ENCODE measurements at places on chromosomes 16 and 17.

DNA sequence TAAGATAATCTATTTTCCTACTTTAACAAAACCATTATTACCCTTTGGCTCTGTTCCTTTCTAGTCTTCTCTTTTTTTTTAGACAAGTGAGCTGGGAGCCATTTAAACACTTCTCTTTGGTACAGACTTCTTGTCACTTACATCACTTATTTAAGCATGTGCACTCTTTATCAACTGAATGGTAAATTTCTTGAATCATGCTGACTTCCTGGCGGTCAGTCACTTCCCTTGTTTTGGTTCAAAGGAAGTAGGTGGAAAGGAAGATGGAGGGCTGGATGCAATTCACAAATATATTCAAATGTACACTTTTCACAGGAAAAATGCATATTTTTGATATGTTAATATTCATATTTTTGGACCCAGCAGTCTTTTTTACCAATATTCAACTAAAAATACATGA lies 97.1 kb downstream of the ITFG1 start:
- DNase-seq: no peak

- DNase-seq: no peak
Observed at GRCh38 chr16:73998707-73999106, 297.9 kb upstream of the PSMD7 start.

DNA sequence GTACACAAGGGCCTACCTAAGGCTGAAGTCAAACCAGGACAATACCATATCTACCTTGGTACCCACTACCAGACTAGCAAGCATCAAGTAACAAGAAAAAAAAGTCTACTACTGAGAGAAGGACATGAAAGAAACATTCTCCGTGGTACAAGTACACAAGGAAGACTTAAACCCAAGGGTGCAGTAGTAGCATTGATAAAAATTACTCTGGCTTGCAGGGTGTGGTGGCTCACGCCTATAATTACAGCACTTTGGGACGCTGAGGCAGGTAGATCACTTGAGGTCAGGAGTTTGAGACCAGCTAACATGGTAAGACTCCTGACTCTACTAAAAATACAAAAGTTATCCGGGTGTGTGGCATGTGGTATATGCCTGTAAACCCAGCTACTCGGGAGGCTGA lies 386.5 kb upstream of the PMFBP1 start:
- DNase-seq: no peak

DNA sequence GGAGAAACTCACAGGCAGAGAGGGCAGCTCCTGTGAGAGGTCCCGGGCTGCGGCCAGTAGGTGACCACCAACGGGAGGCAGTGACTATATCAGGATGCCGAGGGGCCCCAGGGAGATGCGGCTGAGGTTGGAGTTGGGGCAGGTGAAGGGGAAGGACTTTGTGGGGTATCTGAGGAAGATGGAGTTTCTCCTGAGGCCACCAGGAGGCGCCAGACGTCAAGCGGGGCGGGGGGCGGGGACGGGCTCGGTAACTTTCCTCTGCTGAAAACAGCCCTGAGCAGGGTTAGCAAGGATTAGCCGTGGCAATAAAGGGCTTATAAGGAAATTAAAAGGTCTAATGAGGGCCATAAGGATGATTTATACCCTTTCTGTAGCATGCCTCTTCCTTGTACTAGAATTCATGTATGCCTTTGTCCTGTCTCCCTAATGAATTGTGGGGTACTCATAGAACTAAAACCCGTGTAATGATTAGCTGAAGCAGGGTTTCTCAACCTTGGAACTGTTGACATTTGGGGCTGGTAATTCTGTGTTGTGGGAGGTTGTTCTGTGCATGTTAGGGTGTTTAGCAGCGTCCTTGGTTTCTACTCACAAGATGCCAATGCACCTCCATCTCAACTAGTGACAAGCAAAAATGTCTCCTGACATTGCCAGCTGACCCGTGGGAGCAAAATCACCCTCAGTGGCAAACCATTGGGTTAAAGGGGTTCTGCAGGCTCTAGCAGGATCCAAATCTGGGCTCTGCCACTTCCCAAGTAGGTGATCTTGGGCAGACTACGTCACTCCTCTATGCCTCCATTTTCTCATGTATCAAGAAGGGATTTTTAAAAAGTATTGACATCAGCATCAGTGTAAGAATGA lies 74.8 kb upstream of the GRIN2A start:
- peak; percentile 4 for DNase-seq

DNA sequence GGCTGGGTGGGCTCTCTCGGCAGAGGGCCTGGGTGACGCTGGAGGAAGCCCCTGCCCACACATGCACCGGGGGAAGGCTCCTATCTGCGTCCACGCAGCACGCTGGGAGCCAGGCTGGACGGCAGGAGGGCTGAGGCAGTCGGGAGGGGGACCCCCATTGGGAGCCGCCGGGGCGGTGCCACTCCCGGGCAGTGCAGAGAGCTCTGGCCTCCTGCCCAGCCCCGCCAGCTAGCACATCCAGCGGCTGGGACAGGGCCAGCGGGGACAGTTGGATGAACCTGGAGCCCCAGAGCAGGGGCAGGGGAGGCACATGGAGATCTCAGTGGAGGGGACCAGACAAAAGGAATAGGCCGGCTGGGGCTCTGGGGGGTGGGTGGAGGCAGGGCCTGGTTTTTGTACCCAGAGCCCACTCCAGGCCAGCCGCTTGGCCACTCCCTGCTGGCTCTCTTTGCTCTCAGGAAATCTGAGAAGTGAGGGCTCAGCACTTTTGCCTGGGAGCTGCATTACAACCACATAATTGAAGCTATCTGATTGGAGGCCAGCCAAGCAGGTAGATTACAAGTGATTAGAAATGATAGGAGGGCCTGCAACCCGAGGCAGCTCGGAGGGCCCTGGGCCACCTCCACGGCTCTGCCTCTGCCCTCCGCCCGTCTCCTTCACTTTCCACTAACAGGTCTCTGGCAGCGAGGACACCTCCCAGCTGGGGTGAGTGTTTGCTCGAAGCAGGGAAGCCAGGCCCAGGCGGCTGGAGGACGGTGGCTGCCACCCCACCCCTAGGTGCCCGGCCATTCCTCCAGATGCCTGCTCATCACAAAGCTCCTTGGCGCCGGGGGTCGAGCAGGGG lies 40.1 kb downstream of the ENGASE start:
- DNase-seq: no peak

DNA sequence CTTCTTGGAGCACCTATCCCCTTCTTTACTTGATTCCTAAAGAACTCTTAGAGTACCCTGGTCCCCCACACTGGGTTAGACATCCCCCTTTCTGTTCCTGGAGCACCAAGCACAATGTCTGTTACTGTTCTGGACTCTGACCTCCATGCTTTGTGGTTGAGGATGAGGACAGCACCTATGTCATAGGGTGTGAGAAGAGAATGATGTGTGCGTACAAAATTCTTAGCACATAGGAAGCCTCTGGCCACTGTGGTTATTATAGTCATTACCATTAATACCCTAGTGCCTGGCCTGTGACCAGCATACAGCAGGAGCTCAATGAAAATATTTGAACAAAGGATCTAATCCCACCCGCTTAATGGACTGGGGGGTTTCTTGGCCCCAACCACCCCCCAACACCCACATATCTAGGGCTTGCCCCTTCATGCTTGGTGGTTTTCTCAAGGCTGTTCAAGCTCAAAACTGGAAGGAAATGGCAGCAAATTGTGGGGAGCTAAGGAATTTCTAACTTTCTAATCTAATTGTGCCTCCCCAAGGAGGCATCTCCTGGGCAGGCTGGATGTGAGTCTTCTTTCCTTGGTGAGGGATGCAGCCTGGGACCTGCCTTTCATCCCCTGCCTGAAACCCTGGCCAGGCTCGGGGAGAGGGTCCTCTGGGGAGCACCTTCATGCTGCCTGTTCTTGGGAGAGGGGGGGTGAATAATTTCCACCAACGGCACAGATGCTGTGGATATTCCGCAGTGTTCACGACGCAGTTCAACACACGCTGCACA lies 1.5 kb upstream of the CMIP start:
- no peak for DNase-seq

DNA sequence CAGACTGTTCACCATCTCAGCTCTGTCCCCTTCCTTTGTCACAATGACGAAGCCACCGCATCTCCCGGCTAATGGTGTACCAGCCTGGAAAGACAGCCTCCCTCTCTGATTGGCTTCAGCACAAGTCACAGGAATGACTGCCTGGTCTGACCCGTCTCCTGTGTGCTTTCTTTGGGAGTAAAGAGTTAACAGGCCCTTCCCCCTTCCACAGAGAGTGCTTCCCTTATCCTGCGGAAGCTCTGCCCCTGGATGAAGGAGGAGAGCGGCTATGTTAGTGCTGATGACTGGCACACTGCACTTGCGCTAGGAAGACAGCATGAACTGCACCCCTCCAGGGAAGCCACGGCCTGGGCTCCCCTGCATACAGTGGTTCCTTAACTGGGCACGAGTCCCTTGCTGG lies 11.3 kb downstream of the USB1 start:
- no peak for DNase-seq

DNA sequence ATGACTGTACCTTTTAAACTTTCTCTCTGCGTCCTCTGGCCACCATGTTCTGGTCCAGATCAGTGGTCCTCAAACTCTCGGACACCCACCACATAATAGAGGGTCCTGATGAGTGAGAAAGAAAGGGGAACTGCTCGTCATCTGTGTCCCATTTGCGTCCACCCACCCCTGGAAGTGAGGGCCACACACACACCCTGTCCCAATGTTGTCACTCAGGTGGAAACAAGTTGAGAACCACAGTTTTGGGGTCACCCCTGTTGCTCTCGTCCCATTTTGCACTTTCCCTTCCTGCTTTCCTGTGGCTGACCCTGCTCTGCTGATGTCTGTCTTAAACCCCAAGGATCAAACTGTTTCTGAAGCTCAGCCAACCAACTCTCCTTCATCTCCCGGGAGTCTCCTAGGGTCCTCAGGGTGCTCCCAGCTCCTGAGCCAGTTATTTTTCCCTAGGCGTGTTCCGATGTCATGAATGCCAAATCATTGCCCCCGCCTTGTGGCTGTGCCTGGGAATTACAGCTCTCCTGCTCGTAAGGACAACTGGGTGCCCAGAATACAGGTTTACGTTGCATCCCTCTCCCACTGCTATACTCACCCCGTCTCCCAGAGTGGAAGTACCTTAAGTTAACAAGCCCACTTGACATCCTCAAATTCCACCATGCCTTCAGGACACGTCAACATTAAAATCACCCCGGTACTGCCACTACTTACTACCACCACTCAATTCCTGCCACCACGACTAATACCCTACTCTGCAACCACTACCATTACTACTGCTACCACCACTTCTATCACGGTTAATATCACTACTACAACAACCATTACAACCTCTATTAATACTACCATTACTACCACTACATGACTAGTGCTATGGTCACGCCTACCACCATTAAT lies 26.0 kb upstream of the HNF1B start:
- peak; percentile 56 for DNase-seq

DNA sequence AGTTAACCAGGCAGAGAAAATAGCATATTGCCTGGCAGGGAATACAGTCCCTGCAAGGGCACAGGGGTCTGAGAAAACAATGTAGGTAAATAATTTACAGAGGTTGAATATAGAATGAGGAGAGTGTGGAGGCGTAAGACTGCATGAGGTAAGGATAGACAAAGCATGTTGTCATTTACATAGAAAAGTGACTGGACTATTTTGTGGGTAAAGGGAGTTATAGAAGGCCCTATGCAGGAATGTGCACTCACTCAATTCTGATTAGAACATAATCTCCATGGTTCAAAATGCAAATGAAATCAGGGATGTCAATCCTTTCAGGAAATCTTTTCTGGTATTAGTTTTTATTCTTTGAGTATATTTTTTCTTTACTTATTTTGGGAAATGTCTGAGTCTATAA lies 285.7 kb upstream of the SALL1 start:
- DNase-seq: no peak

- no peak for DNase-seq
Observed at GRCh38 chr17:62679866-62680377, 52.5 kb downstream of the MRC2 start.

- DNase-seq: no peak
Observed at GRCh38 chr16:71590584-71590983, 13.7 kb upstream of the TAT start.

DNA sequence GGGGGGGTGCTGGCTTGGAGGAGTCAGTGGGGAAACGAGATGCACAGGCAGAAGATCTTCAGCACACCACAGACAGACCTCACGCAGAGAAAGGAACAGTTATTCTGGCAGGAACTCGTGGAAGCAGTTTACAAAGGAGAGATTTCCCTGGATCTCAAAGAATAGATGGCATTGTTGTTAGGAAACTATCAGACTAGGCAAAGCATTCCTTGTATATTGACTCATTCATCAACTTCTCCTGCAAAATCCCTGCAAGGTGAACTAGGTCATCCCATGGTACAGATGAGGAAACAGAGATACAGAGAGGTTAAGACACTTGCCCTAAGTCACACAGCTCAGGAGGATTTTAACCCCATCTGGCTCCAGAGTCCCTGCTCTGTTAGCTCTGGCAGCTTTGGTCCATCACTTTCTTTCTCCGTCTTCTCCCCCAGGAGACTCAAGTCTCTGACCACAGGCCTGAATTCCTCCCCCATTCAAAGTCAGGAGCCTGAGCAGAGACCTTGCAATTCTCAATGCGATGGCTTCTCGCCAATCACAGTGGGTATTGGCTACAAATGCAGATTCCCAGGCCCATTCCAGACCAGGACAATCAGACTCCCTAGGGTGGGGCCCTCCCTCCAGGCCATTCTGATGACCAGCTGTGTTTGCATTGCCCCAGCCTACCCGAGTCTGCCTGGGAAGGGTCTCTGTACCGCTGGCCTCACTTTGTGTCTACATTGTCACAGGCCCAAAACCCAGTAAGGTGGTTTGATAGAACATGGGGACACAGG lies 56.4 kb downstream of the LITAF start:
- DNase-seq: no peak

DNA sequence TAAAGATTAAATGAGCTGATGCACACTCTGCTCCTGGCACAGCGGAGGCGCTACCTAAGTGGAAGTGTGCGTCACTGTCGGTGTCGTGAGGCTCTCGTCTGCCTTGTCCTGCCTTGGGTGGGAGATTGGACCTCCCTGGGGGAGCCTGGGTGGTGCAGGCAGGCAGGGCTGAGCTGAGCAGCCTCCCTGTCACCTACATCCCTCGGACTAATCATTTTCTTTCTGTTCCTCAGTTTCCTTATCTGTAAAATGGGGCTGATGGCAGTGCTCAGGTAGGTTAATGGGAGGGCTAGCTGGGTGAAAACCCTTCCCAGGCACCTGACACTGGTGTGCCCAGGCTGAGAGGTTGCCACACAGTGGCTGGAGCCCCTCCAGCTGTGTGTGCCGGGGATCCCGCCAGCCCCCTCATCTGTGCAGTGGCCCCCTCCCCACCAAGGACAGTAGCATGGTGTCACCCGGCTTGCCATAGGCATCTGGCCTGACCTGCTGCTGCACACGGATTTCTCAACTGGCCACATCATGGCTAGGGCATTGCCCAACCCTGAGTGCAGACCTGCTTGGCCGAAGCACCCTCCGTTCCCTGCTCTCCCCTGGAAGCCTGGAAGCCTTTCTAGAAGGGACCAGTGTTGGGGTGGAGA lies 4.3 kb downstream of the ADCY7 start:
- no peak for DNase-seq

- no peak for DNase-seq
Observed at GRCh38 chr16:27805828-27806351, 255.9 kb downstream of the KATNIP start.
